ENCODE measurements at places on chromosomes 11 and 22.

- peak; percentile 61 for DNase-seq
Measured at GRCh38 chr22:43094085-43094484, 4.9 kb upstream of the TTLL1 start.

- no peak for DNase-seq
Measured at GRCh38 chr11:13697710-13698109, 29.2 kb downstream of the FAR1 start.

DNA sequence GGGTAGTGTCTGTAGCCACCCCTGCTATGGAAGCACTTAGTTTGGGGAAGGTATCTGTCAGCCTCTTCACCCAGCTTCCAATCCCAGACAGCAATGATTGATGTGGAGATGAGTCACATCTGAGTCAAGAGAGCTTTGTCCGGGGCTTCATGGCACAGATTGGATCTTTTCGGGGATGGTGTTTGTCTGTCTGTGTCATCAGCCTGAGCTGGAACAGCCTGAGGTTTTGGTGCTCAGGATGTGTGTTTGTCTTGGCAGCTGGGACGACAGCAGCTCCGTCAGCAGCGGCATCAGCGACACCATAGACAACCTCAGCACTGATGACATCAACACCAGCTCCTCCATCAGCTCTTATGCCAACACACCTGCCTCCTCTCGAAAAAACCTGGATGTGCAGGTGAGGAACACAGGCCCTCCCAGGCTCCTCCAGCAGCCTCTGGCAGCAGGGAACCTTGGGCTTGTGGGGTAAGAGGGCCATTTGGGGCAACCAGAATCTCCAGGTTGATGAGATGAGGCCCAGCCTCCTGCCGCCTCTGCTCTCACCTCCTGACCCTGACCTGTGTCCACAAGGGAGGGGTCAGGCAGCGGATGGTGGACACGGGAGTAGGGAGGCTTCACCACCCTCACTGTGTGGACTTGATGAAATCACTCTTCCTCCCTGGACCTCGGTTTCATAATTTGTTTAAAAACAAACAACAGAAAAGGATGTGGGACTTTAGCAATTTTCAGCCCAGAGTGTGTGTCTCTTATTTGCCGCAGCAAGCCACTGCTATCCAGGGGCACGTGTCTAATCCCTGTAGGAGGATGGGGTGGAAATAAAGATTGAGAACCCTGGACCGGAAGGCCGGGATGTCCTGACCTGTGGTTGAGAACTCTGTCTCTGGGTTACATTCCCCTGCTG lies 124.3 kb downstream of the DBX1 start:
- DNase-seq = no peak

DNA sequence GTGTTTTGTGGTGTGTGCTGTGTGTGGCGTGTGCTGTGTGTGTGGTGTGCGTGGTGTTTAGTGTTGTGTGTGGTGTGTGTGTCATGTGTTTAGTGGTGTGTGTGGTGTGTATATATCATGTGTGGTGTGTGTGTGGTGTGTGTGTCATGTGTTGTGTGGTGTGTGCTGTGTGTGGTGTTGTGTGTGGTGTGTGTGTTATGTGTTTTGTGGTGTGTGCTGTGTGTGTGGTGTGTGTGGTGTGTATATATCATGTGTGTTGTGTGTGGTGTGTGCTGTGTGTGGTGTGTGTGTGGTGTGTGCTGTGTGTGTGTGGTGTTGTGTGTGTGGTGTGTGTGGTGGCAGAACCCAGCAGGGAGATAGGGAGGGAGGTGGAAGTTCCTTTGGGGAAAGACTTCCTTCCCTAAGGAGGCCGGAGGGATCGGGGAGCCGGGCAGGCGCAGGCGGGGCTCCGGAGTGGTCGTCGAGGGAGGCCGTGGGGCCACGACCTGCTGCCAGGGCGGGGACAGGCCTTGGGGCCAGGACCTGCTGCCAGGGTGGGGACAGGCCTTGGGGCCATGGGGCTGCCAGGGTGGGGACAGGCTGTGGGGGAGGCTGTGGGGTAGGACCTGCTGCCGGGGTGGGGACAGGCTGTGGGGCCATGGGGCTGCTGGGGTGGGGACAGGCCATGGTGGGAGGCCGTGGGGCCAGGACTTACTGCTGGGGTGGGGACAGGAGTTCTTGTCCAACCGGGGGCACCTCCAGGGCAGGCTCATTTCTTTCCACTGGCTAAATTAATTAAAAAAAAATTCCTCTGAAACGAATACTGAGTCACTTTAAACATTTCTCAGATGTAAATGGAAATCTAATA lies 15.2 kb downstream of the PIM3 start:
- DNase-seq = peak; percentile 11

DNA sequence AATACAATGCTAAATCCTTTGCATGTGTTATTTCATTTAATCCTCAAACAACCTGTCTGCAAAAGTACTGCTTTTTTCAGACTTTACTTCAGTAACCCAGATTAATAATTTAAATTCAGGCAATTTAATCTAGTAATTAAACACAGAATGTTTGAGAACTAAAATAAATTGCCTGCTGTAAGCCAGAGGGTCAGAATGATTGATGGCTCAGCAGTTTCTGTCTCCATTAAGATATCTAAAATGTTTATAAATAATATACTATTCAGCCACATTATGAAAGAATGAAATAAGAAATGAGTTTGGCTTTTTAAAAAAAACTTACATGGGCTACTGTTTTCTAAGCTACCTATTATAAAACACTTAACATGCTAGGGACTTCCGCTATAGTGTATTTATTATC lies 846.0 kb downstream of the FAM181B start:
- DNase-seq = no peak

DNA sequence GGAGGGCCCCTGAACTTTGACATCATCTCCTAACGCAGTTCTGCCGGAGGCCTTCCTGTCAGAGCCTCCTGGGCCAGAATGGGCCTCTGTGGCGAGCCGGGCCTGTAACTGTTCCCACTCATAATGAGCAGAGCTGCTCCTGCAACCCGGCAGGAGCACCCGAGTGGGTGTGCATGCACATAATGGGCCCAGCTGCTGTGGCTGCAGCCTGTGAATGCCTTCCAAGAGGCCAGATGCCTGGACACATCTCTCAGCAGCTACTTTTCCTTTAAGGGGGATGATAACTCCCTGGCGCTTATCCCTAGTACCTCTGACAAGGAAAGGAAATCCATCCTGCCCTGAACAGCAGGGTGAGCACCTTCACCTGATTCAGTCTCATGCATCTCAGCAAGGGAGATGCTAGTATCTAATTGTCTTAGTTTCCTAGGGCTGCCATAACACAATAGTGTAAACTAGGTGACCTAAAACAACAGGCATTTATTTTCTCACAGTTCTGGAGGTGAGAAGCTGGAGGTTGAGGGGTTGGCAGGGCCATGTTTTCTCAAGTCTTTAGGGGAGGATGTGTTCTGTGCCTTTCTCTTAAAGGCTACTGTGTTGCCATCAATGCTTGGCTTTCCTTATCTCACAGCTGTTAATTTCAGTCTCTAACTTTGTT lies 120.5 kb downstream of the TEAD1 start:
- no peak for DNase-seq

GRCh38 chr22:17974703-17975372 lies 49.5 kb downstream of the MICAL3 start:
- DNase-seq = no peak

DNA sequence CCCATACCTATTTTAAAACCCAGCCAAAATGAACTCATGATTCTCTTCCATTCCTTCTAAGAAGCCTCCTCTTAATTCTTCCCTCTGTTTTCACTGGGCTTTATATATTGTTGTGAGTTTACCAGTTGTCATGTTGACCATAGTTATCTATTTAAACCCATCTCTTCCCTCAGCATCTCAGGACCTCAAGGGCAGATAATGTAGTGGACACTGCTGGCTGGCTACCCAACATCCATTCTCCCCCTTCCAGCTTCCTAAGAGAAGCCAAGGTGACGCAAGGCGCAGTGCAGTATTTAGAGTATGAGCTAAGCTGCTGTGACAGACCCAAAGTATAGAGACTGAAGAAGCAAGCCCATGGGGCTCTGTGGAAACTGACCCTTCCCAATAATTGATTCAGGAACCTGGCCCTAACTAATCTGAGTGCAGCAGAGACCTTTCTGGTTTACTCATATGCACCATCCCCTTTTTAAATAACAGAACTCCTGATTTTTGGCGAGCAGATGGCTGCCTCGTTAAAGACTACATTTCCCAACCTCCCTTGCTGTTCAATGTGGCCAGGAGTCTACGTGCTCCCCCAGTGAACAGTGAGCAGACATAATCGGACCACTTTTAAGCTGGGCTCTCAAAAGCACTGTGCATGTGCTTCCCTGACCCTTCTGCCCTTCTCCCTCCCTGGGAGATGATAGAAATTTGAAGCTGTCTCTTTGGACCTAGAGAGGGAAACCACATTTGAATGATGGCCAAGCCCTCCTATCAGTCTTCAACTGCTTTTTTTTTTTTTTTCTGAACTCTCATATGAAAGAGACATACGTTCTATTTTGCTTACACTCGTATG lies 28.1 kb upstream of the CREB3L1 start:
- no peak for DNase-seq

- DNase-seq = no peak
Measured at GRCh38 chr11:46102843-46103242, 18.4 kb downstream of the PHF21A start.

- DNase-seq = no peak
Measured at GRCh38 chr11:73287400-73288101, 15.4 kb downstream of the P2RY6 start.
